ENCODE measurements at places on chromosomes 6 and 20.

DNA sequence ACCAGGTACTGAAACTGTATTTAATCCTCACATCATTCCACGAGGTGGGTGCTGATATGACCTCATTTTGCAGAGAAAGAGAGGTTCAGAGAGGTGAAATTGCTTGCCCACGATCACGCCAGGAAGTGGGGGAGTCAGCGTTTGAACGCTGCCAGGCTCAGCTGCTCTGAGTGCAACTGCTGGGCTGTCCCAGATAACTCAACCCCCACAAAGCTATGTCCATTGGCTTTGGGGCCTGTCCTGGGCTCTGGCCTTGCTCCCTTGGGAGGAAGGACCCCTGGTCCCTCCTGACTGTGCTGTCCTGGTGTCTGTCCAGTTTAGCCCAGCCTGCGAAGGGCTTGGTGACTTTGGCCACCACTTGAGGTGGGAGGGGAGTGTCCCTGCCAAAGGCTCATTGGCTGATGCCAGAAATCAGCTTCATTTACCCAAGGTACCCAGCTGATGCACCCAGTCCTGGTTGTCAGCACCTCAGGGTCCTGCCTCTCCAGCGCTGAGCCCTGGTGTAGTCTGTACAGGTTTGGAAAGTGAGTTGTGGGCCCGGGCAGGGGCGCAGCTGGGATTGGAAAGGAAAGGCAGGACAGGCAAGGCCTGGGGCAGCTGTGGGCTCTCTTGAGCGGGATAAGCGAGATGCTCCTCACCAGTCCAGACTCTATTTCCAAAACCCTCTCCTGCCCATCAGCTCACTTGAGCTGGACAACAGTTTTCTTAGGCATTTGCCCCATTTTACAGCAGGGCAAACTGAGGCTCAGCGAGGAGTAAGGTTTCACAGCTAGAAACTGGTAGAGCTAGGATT lies 38.5 kb downstream of the SUN5 start:
- peak; percentile 66 for DNase-seq

DNA sequence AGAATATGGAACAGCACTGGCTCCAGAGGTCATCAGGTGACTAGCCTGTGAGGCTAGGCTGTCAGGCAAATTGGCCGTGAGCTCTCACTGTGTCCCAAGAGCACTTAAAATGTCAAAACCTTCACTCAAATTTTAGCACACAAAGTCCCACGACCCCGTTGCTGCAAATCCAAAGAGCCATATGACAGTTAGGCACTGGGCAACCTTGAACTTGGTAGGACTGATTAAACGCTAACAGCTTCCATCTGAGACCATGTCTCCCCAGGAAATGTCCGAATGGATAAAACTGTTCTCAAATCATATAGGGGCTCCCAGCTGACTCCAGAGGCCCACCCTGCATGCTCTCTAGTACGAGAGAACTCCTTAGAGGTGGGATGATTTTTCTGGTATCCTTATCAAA lies 196.6 kb downstream of the PHACTR1 start:
- DNase-seq, result no peak

DNA sequence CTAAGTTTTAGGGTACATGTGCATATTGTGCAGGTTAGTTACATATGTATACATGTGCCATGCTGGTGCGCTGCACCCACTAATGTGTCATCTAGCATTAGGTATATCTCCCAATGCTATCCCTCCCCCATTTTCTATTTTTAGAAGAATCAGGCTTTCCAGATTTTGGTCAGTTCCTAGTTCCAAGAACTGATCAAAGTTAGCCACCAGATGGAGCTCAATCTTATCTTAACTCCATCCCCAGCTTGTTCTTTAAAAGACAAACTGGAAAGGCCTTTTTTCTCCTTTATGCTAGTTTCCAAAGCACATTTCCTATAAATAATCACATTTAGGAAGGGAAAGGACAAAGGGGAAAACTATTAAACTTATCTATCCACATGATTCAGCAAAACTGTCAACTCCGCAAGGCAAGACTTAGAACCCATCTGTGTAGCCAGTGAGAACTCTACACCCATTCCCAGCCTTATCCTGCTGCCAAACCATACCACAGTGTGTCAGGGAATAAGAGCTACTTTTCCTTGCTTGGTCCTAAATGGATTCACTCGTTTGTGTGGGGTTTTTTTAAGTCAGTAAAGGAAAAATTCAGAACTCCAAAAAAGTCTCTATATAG lies 22.8 kb upstream of the KHDC1 start:
- DNase-seq, result peak; percentile 12

- DNase-seq, result no peak
These were observed at the start of gene GPX6 for GRCh38 chr6:28515676-28516075. Gene GPX6, minus strand, starts transcription at chr6:28515793. Its CDS starts 50 bp downstream, at chr6:28515743.

GRCh38 chr20:47295921-47296426 lies 60.5 kb downstream of the ZMYND8 start:
- no peak for DNase-seq

- no peak for DNase-seq
These were observed 184.2 kb upstream of the FOXA2 start for GRCh38 chr20:22768266-22769178.

DNA sequence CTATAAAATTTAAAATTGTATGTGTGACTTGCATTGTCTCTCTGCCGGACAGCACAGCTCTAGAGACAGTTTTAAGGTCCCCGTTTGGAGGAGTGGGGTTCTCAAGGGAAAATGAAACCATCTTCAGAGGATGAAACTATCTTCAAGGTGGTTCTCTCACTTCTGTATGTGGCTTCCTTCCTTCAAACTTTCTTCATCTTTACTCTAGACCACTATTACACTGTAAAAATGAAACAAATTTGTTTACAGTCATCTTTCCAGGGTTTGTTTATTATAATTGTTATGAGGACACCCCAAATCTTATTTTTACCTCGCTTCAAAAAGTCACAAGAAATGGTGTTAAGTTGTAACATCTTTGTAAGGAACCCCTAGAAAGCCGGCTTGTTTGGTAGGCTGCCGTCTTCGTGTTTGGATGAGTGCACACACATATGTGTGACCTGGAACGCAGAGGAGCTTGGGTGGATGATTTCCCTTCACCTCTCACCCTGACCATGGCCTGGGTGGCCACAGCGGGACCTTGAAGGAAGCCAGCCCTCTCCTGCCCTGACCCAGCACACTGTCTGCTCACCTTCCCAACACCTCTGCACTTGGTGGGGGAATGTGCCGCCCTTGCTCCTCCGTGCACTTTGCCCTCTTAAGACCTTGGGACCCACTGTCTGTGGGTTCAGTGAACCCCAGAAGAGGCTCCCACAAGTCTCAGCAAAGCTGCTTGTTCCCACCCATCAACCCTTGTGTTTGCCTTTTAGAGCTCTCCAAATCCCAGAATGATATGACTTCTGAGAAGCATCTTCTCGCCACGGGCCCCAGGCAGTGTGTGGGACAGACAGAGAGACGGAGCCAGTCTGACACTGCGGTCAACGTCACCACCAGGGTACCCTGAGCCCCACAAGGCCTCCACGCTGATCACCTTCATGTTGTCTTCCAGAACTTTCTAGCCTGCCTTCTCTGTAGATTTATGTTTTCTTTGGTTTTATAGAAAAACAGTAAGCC lies 67.8 kb downstream of the SYTL3 start:
- peak; percentile 36 for DNase-seq

DNA sequence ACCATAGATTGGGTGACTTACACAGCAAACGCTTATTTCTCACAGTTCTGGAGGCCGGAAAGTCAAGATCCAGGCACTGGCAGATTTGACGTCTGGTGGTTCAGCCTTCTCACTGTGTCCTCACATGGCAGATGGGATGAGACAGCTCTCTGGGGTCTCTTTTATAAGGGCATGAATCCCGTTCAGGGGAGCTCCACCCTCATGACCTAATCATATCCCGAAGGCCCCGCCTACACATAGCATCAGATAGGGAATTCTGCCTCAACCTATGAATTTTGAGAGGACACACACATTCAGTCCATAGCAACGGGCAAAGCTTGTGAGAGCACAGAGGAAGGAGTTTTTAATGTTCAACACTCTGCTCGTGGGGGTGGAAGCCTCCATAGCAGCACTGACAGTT lies 27.5 kb downstream of the DAAM2 start:
- no peak for DNase-seq

DNA sequence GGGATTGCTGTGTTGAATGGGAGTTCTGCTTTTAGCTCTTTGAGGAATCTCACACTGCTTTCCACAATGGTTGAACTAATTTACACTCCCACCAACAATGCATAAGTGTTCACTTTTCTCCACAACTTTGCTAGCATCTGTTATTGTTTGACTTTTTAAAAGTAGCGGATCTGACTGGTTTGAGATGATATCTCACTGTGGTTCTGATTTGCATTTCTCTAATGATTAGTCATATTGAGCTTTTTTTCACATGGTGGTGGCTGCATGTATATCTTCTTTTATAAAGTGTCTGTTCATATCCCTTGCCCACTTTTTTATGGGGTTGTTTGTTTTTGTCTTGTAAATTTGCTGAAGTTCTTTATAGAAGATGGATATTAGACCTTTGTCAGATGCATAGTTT lies 588.3 kb upstream of the ADGRB3 start:
- no peak for DNase-seq

- DNase-seq, result no peak
These were observed 104.7 kb downstream of the LRRC1 start for GRCh38 chr6:53899512-53899911.

GRCh38 chr6:108200631-108201030 lies 34.8 kb downstream of the NR2E1 start:
- DNase-seq, result no peak

GRCh38 chr6:164243949-164244348 lies 829.4 kb downstream of the QKI start:
- DNase-seq, result no peak

DNA sequence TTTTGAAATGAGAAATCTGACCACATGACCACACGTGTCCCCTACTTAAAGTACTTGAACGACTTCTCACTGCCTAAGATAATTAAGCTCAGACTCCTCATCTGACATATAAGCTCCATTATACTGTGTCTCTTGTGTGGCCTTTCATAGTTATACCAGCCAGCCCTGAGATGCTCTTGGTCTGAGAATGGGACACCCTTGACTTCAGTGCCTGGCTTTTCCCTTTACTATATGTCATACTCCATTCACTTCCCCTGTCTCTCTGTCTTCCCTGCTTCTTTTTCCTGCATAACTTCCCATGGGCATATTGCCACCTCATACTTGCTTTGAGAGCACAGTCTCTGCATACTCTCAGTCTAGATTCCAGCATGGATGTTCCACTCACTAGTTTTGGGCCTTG lies 53.4 kb upstream of the TINAG start:
- DNase-seq, result no peak

DNA sequence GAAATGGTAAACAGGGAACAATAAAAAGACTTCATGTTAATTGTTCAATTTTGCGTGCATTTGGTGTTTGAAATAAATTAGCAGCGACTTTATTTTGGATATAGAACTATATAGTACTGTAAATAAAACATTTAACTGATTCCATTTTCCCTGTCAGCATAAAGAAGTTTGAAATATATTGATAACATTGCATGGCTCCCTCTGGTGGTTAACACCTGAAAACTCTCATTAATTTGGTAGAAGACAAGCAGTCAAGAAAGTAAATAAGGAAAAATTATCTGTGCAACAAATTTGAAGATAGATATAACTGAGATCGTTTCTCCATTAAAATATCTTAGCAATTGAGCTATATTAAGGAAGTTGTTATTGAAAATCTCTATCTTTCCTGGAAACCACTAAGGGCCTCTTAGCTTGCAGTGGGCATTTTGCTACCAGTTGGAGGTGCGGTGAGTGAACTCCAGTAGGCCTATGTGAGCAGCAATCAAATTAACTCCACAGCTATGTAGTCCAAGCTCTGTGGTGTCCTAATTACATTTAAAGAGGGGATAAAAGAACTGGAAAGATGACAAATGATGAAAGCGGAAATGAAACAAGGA lies 435.7 kb upstream of the FKBP1C start:
- no peak for DNase-seq

- DNase-seq, result no peak
These were observed 22.7 kb upstream of the POU5F1 start for GRCh38 chr6:31193206-31193605.

Measured in CD4-positive, alpha-beta memory T cell (primary cell).